ENCODE measurements at places on chromosomes 12 and 14.

- ATAC-seq, result no peak
Measured at GRCh38 chr12:75990189-75990912, 41.2 kb downstream of the PHLDA1 start.

GRCh38 chr12:96814200-96814599 is 92.9 kb upstream of the NEDD1 start:
- ATAC-seq, result no peak

DNA sequence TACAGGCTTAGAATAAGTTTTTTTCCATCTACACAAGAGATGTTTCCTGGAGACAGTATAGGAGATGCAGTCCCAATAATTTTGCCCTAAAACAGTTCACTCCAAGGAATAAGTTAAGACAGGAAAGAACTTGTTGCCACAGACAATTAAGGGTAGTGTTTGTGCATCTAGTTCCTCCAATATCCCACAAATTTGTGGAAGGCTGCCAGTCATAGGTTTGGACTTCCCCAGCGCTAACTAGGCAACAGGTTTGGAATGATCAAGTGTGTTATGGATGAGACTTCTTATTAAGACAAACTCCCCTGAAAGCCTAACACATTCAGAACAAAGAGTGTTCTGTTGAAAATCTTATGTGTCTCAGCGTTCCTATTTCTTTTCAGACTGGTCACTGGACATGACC is 611.0 kb downstream of the CCER1 start:
- ATAC-seq, result no peak

- no peak for ATAC-seq
Measured at GRCh38 chr12:65602253-65602609, 222.1 kb upstream of the HMGA2 start.

GRCh38 chr12:64600164-64600561 is 10.1 kb upstream of the RASSF3 start:
- ATAC-seq, result no peak

DNA sequence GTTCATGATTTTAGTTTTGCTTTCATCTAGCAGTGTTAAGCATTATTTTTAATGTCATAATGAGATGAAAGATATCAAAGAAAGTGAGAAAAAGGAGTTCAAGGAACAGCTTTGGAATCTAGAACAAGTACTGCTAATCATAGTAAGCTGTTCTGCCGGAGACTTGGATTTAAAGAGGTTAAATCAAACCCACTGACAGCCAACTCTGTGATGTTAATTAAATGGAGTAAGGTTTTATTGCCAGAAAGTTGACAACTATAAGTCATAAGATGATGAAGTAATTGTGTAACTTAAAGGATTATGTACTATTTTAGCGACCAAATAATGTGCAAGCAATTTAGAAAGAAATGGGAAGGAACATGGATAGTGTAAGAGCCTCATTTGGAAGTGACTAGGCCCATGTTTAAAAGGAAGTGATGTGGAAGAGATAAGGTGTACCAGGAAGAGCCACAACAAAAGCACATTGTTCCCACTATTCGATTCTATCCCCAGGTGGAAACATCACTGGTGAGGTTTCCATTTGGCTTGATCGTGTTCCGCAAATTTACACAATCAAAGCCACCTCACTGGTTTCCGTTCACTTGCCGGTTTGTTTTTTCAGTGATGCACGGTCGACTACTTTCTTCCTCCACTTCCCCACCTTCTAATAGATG is 388.5 kb downstream of the PAWR start:
- no peak for ATAC-seq

GRCh38 chr12:101004898-101005297 is 205.1 kb downstream of the SLC5A8 start:
- no peak for ATAC-seq

GRCh38 chr12:58069268-58069963 is 128.0 kb downstream of the ATP23 start:
- no peak for ATAC-seq

GRCh38 chr14:61322011-61322798 is 826 bp downstream of the PRKCH start:
- ATAC-seq, result peak; percentile 13

DNA sequence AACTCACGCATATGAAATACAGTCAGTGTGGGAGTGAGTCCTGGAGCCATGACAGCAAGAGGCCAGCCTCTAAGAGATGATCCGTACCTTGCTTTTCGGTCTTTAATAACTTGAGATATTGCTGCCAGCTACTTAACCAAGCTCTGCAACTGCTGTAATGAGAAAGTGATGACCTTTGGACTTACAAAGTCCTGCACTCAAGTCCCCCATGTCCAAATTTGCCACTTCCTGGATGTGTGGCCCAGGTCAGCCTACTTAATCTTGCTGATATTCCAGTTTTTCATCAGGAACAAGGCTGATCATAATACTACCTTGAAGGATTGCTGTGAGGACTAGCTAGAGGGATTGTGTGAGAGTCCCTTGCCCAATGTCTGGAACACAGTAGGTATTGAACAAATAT is 33.8 kb upstream of the DUSP6 start:
- ATAC-seq, result no peak

DNA sequence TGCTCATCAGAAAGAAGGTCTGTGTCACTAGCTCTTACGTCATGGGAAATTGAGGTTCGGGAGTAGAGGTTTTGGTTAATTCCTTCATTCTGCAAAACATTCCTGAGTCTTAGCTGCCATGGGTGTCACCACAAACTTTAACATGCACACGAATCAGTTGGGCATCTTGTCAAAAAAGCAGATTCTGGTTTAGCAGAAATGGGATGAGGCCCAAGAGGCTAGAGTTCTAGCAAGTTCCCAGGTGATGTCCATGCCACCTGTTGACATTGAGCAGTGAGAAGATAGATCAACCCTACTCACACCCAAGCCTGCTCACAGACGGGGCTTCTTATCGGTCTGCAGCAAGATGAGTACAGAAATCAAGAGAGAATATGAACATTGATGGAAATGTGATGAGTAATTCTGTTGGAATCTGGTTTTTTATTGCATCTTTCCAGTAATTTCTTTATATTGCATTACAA is 11.7 kb upstream of the RIN3 start:
- no peak for ATAC-seq

DNA sequence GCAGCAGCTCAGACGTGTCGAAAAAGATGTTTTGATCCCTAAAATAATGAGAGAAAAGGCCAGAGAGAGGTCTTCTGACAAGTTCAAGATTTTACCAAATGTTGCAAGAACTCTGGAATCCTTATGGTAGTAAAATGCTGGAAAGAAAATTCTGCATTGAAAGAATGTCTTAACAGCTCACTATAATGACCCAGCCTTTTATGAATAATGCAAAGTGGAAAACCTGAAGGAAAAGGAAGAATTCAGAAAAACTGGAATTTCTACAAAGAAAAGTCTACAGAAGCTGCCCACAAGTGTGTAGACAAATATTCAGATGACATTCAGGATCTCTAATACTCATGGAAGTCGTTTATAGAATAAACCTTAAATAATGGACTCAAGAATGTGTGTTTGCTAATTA is 1.8 kb upstream of the CCDC88C start:
- no peak for ATAC-seq

DNA sequence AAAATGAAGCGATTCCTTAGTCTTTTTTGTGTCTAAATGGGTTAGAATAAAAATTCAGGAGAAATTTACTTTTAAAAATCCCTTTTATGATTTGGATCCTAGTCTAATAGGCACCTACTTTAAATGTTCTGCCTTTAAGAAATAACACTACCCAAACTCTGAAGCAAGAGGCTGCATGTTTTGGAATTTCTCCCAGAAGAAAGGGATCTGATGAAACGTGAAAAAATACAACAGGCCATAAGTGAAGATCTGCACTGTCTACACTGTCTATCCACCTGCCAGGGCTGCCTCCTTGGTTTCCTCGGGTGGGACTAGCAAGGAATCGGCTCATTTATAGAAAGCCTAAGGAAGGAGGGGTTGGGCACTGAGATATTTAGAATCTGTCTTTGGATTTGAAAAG is 22.1 kb downstream of the ACVR1B start:
- no peak for ATAC-seq

DNA sequence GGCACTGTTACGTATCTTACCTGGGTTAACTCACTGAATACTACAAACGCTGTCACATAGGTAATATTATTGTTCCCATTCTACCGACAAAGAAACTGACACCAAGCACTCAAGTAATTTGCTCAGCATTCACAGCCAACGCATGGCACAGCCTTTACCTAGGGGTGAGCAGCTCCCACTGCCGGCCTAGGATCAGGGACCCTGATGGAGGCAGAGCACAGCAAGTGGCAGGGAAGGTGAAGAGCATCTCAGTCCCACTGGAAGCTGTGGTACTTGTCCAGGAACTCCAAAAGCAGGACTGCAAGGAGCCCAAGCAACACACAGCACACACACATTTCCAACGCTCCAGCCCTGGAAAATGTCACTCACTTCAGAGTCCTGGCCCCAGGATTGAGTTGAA is 111.8 kb upstream of the CDKN3 start:
- ATAC-seq, result no peak

DNA sequence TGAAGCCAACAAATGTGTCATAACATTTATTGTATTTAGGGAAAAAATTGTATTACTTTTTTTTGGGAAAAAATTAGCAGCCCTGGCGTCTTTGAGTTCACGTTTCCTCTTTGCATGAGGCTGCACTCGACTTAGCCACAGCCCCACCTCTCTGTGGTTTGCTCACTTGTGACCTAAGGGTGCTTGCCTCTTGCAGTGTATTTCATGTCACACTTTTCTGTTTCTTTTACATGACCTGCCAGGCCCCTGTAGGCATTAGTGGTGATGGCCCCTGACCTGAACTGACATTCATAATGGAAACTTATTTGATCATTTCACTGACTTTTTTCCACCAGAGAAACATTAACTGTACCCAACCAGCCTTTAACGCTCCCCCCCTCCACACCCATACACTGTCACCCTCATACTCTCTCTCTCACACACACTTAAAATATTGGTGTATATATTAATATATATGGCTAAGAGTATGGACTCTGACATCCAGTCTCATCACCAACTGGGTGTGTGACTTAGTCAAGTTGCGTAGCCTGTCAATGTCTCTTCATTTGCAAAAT is 122.9 kb downstream of the PRKCH start:
- ATAC-seq, result peak; percentile 88

DNA sequence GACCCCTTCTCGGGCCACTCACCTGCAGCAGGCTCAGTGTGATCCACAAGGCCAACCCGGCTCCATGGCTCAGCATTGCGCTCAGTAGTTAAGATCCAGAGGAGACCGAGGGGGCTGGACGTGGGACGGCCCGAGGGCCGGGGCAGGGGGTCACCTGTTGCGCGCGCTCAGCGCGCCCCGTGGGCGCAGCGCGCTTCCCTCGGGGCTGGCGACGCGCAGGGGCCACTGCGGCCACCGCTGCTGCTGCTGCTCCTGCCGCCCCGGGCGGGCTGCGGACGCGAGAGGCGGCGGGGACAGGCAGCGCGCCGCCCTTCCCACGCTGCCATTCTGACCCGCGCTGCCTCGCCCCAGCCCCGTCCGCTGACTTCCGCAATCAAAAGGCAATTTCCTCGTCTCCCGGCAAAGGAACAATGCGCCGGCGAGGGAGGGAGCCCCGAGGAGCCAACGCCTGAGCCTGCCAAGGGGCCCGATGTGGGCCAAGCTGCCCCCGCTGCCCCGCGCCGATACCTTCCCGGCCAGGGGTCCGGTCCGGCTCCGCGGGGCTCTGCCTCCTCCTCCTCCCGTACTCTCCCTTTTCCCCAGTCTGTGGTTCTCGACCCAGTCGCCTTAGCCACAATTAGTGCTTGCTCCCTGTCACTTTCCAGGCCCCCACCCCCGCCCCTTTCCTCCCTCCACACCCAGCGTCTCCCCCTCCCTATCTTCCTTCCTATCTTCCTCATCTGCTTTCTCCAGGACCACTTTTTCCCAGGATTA is 27.3 kb downstream of the PTPRB start:
- ATAC-seq, result peak; percentile 19

DNA sequence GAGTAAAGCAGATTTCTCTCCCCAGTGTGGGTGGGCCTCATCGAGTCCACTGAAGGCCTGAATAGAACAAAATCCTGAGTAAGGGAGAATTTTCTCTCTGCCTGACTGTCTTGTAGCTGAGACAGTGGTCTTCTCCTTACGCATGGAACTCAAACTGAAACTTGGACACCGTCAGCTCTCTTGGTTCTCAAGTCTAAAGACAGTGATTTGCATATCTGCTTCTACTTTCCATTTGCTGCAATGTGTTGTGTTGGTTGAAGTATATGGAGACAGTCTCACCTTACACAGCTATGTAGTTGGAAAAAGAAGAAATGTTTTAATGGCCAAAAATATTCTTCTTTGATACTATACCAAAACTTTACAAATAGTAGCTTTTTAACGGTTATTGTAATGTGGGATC is 160.2 kb upstream of the LMNTD1 start:
- no peak for ATAC-seq

GRCh38 chr14:55739967-55740648 is 160.1 kb downstream of the KTN1 start:
- no peak for ATAC-seq

- peak; percentile 17 for ATAC-seq
Measured at GRCh38 chr14:58239244-58240195, 5.1 kb upstream of the PSMA3 start.

DNA sequence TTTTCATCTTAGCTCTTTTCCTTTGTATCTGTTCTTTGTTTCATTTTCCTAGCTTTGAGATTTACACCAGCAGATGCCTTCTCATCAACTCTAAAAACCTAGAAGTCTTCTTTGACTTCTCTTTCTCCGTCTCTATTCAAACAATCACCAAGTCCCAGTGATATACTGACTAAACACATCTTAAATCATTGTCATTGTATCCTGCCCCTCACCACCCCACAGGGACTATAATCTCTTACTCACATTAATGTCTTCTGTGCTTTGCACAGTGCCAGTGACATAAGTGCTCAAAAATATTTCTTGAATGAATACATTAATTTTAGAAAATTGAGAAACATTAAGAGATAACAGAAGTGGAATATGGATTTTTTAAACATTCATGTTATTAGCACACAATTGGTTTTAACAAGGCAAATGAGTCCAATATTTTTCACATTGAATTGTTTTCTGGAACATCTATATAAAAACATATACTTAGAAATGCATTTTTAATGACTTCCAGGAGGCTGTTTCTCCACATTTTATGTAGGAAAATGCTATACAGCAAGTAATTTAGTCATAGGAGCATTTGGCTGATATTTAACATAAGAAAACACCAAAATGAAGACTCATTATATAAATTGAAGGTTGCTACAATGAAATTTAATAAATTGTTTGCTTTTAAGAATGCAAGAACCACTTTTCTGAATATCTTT is 472.8 kb upstream of the PRICKLE1 start:
- ATAC-seq, result no peak

DNA sequence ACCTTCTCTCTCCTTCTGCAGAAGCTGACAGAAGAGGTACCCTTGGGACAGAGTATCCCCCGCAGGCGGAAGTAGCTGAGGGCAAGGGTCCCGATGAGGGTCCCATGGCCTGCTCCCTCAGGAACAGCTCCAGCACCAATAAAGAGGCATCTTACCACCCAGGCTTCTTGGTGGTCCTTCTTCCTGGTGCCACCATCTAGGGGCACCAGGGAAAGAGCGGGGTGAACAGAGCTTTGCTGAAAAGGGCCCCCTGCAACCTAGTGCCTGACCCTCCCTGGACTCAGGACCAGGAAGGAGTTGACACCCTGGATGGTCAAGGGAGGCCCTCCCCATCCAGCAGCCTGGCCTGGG is 591 bp upstream of the IRF9 start:
- ATAC-seq, result no peak

Data from activated T-helper 17 cell treated with anti-CD3 and anti-CD28 coated beads, Interleukin-2, amount 50 U/mL, for 72 hours (primary cell).